ENCODE measurements at places on chromosomes 2 and 18.

DNA sequence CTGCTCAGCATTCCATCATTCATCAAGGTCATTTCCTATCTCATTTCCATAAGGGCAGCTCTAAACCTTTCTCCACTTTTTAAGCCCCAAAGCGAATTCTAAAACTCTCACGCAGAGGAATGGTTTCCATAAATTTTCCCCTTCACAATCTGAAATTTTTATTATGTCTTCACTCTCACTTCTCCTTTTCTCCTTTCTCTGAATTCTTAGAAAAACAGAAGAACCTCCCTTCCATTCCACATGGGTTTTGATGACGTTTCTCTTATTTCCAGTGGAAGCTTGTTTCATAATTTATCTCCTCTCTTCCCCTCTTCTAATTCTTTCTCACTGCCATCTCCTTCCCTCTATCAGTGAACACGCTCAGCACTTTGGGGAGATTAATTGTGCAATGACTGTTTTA lies 97.3 kb downstream of the SPATS2L start:
- DNase-seq, result no peak

DNA sequence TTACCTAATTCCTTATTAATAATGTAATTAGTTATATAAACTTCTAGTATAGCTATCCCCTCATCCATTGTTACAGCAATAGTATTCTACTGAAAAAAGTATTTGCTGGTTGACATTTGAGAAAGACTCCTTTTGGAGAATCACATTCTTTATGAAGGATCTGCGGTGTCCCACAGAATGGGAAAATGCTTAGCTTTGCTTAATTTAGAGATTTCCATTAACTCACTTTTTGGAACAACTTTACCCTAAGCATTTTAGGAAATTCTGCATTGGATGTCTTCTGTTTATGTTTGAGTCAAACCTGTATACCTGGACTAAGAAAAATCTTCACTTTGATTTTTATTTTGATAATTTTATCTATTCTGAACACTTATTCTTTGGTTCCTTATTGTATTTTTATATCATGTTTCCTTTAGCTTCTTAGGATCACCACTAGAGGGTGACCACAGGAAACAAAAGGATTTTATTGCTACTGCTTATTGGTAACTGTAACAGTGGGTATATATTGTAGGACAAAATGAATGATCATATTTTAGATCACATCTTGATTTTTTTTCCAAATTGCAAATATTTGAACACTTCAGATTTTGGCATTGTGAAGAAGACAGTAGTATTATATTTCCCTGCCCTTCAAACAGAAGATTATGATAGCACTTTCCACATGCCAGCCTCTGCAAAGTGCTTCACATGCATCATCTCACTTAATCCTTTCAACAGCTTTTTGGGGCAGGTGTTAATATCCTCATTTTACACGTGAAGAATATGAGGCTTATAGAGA lies 79.6 kb downstream of the MIB1 start:
- peak; percentile 14 for DNase-seq

GRCh38 chr18:66874812-66875474 lies 271.1 kb upstream of the CDH19 start:
- DNase-seq, result peak; percentile 93

DNA sequence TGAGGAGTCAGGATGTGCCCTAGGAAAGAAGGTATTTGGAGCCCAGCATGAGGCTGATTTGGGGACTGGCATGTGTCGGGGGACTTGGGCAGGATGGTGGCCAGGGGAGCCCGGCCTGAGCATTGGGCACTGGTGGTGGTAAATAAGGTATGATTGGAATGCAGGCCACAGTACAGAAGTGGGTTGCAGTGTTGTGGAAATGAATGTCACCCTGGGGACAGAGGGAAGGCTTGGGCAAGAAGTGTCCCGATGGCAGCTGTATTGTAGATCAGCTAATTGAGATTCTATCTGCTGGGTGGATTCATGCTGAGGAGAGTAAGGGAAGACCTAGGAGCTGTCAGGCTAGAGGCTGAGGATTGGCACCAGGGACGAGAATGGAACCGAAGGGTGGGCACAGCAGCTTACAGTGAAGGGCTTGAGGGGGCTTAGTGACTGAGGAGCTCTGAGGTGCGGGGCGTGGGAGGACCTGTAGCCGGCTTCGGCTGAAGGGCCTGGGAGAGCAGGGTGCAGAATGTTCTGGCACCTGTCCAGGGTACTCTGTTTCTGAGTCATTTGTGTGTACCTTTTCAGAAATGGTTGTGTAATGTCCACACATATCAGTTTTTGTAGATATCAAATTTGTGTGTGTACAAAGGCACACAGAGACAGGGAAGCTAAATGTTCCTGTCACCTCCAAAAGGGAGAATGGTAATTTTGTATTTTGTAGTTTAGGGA lies 170.2 kb downstream of the PRKCE start:
- no peak for DNase-seq

- DNase-seq, result no peak
Measured at GRCh38 chr2:101089942-101090799, 61.0 kb downstream of the TBC1D8 start.
